Astrocyte of the hippocampus (primary cell): ENCODE measurements at places on chromosomes 6 and 20.

DNA sequence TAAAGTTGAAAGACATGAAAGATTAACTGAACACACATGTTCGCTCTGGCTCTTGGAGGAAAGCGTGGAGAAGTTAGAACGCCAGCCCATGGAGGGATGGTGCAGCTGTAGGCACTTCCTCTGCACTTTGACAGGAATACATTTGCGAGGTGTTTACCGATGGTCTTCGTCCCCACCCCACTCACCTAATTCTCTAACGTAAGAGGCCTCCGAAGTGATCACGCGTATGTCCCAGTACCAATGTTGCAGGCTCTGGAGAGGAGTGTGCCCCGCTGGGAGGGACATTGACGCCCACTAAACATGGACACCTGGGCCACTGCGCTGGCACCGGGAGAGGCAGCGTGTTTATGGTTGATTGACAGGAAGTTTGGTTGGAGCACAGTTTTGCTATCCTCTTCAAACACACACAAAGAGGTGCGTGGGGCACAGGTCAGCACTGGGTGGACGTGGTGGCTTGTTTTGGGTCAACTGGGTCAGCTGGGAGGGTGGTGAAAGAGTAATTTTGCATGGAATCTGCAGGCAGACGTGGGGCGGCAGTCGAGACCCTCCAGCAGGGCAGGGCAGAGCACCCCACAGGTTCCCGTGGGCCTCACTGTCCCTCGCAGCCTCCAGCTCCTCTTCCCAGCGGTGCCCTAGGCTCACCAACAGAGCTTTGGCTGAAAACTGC lies 110.1 kb downstream of the DLL1 start:
- no peak for DNase-seq

GRCh38 chr6:136113736-136114173 lies 136.4 kb downstream of the MTFR2 start:
- DNase-seq: peak; percentile 70

DNA sequence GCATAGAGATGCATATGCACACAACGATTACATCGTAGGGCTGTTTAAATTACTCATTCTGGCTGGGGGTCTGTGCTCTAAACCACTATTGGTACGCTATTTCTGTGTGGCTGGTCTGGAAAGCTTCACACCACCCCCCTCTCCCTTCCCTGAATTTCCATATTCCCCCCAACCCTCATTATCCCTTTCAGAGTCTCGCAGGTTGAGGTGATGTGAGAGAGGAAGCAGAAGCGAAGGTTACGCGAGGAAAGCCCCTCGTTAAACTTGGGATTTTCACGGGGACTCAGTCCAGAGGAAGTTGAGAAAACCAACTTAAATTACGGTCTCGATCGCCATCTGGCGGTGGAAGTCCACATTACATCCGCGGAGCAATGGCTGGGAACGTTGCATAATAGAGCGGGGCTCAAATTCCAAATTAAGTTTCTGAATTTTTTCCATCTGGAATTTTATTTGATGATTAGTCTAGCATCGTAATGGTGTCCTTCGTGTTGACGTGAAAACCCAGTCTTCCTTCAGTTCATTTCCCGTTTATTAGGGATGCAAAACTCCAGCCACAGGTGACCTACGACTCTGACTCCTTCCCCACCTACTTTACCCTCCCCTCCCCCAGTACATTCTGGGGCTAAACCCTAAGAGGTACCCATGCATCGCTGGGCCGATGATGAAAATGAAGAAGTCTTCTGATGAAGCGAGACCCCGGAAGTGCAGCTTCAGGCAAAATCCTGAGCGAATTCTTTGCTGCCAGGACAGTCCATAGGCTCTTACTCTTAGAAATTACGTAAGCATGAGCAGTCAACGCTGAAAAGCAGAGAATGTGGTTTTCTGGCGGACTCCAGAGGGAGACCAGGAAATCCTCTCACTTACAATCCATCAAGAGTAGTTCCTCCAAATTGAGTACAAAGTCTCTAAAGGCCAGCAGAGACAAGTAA lies 19.7 kb downstream of the HLA-DOB start:
- peak; percentile 81 for DNase-seq

DNA sequence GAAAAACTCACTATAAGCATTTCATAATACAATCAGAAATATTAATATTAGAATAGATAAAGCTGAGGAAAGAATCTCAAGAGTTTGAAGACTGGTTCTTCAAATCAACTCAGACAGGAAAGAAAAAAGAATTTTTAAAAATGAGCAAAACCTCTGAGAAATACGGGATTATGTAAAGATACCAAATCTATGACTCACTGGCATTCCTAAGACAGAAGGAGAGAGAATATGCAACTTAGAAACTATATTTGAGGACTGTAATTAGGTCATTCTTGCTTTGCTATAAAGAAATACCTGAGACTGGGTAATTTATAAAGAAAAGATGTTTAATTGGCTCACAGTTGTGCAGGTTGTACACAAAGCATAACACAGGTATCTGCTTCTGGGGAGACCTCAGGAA lies 665.1 kb downstream of the RNF144B start:
- DNase-seq: peak; percentile 58

- no peak for DNase-seq
These were observed 179.4 kb upstream of the TAB2 start for GRCh38 chr6:149138089-149138488.

DNA sequence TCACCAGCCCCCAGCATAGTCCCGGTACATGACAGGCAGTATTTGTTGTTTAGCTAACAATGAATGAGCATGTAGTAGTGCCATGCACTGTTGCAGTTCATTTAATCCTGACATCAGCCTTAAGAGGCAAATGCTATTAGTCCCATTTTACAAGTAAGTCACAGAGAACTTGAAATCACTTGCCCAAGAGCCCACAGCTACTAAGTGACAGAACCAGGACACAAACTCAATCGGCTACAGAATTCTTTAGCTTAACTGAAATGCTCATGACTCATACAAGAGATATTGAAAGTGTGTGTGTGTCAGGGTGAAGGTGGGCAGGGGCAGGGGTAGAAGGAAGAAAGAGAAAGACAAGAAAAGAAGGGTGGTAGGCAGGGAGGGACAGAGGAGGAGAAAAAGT lies 52.7 kb downstream of the UNC5CL start:
- peak; percentile 34 for DNase-seq

DNA sequence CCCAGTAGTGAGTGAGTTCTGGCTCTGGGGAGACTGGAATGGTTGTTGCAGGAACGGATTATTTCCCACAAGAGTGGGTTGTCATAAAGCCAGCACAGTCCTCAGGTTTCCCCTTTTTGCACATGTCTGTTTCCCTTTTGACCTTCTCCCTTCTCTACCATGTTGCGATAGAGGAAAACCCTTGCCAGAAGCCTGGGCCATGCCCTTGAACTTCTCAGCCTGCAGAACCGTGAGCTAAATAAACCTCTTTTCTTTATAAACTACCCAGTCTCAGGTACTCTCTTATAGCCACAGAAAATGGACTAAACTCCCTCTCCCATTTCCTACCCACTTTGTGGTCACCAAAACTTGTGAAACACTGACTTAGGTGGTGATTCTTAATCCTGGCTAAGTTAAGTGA lies 7.2 kb upstream of the PPP1R16B start:
- DNase-seq: no peak

DNA sequence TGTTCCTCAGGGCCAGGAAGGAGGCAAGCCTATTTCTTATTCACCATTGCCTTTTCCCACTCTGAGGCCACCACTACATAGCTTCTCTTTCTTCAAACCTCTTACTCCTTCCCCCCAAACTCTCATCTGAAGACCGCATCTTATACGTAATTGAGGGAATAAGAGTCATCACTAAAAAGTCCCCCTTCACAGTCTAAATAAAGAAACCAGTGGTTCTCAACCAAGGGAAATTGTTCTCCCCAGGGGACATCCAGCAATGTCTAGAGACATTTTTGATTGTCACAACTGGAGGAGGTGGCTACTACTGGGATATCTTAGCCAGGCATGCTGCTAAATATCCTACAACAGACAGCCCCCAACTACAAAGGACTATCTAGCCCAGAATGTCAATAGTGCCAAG lies 327.6 kb upstream of the CNR1 start:
- no peak for DNase-seq

GRCh38 chr6:119283979-119284545 lies 65.5 kb downstream of the MAN1A1 start:
- DNase-seq: no peak

DNA sequence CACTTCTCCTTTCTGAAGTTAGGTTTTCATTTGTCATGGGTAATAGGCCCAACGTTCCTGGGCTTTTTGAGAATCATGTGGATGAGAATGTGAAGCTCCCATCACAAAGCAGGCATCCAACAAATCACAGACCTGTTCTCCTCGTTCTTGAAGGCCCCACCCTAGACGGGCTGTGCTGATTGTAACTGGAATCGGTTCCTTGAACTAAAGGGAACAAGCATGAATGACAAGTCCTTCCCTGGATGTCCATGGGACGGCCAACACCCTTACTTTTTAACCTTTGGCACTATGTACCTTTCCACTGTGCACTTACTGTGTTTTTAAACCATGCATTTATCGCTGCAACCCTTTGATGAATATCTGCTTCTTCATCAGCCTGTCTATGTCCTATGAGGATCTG lies 438.2 kb downstream of the CD83 start:
- DNase-seq: no peak

GRCh38 chr20:44467289-44467883 lies 8.3 kb upstream of the TTPAL start:
- peak; percentile 71 for DNase-seq

GRCh38 chr20:3796477-3797225 lies 541 bp downstream of the CDC25B start:
- DNase-seq: no peak

GRCh38 chr6:10591422-10592160 lies 70.4 kb downstream of the GCNT2 start:
- DNase-seq: no peak

DNA sequence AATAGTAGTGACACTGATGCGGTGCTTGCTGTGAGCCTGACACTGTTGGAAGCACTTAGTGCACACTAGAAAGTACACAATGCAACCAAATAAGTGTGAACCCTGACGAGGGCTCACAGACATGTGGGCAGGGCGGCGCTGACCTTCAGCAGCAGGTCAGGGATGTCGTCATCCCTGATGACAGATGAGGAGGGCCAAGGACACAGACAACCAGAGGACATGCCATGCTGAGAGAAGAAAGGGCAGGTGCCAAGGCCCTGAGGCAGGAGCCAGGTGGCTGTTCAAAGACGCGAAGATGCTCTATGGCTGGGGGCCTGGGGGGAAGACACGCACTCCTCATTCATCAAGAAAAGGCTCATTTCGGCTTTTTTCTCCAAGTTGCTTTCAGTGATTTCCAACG lies 176.4 kb upstream of the CST7 start:
- DNase-seq: no peak

- peak; percentile 57 for DNase-seq
These were observed 35.5 kb upstream of the ZFAND3 start for GRCh38 chr6:37783856-37784584.

DNA sequence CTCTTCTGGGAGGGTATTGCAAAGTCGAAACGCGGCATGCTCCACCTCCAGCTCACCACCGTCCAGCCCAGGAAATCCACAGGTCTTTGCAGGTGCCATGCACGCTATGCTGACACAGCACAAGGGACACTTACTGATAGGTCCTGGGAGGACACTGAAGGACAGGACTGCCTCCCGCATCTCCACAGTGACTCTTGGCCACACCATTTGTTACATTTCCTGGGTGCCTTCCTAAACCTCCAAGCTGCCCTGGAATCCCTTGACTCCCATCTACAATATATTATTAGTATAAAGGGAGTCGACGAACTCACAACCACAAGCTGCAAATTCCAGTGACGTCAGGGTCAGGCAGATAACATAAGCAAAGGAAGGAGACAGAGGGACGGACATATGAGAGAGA lies 106.9 kb downstream of the JPH2 start:
- DNase-seq: no peak

- DNase-seq: peak; percentile 90
These were observed 36.4 kb downstream of the MYLK4 start for GRCh38 chr6:2714111-2714895.

GRCh38 chr20:60269573-60270162 lies 311.4 kb downstream of the CDH26 start:
- DNase-seq: no peak

GRCh38 chr20:36666181-36666740 lies 20.3 kb upstream of the SLA2 start:
- peak; percentile 16 for DNase-seq

- DNase-seq: no peak
These were observed 6.8 kb upstream of the KIAA1755 start for GRCh38 chr20:38267296-38267695.

DNA sequence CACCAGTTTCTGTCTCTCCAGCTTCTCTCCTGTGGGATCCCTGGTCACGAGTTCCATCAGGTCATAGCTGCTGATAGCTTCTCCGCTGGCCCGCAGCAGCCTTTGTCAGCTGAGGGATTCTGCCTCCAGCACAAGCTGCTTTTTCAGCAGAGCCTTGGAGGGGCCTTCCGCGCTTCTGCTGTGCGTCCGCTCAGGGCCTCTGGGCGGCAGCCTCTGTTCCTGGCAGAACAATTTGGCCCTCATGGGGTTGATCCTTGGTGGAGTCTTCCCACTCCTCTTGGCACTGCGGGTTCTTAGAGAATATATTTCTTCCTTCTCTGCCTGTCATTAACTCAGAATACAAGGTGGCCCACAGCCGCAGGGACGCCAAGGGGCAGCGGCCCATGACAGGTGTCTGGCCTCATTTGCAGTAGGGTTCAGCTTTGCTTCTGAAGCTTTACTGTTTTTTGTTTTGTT lies 158.8 kb downstream of the DTNBP1 start:
- peak; percentile 35 for DNase-seq

DNA sequence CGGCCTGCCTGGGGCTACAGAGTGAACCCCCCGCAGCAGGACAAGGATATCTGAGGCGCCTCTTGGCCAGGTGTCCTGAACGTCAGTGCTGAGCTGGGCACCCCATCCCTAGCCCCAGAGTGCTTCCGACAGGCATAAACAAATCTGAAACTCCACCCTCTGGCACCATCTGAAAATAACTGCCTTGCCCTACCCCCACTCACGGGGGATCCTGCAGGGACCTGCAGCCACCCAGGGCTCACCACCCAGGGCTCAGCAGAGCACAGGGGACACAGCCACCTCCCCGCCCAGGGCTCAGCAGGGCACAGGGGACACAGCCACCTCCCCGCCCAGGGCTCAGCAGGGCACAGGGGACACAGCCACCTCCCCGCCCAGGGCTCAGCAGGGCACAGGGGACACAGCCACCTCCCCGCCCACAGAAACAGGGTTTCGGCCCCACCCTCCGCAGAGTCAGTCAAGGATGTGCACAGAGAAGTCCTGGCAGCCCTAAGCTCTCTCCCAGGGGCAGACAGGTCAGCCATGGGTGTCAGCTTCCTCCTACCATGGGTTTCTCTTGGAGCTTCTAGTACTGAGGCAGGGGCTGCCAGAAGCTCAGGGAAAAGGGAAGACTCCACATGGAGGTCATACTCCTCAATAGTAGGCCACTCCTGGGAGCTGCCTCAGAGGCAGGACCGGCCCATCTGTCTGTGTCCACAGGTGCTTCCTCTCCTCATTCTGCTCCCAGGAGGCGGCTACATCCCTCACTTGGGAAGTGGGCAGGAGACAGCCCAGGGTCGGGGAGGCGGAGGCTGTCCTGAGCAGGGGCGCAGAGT lies 4.6 kb downstream of the UCKL1 start:
- DNase-seq: no peak

GRCh38 chr6:157928428-157928827 lies 53.2 kb upstream of the SYNJ2 start:
- DNase-seq: no peak
